ENCODE measurements at places on chromosomes 3 and 15.

DNA sequence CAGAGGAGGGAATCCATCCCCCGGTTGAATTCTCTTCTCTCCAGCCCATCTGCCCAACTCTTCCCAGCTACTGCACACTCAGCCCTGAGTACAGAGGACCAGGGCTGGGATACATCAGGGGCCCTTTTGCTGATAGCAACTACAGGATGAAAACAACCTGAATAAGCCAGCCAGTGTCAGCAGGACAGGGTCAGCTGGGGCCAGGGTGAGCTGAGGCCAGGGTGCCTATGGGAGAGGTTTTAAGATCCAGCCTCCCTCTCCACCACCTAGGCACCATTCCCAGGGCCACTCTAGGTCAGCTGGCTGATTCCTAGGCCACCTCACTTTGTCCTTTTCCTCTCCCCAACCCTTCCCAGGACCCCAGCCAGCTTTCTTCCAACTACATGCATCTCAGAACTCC lies 83.8 kb downstream of the MRPL46 start:
- DNase-seq, result no peak

DNA sequence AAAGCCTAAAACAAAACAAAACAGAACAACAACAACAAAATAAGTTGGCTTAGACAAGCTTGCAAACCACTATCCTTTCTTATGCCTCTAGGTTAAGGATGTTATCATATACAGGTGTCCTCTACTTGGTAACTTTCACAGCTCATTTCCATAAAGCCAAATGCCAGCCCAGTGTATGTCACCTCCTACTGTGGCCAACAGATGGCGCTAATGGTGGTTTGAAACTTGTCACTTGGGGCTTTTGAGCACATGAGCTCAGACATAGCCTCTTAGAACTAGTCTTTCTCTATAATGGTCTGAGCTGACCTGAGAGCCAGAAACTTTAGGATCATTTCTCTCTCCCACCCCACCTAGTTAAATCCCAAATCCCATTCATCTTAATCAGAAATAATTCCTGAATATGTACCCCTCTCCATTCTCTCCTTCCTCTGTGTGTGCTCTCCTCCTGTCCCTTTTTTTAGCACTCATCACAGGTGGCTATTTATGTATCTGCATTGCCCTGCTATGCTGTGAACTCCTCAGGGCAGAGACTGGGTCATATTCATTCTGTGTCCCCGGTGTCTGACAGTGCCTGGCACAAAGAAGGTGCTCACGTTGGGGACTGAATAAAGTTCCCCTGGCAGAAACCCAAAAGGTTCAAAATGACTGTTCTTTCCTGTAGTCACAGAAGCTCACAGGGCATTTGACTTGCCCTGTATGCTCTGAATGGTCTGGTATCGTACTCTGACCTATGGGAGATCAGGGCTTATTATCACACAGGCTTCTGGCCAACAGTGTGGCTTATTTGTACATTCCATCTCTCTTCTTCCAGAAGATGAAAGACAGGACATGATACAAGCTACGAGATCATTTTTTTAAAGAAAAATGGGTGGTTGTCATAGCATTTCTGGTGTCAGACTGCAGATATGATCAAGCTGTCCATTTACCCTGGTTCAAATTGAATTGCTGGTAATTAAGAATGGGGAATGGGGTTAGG lies 319.3 kb upstream of the AZI2 start:
- DNase-seq, result peak; percentile 71

GRCh38 chr3:153087595-153088566 lies 74.1 kb upstream of the RAP2B start:
- DNase-seq, result no peak

- no peak for DNase-seq
These were observed 4.6 kb downstream of the ATP13A3 start for GRCh38 chr3:194482196-194482593.

GRCh38 chr15:66700802-66701421 lies 1.1 kb upstream of the SMAD6 start:
- DNase-seq, result peak; percentile 97
